Thoracic aorta endothelial cell (primary cell): ENCODE measurements at places on chromosomes 2 and 18. TPM values are rescaled to one million over a fixed set of nuclear protein-coding genes. Genes with fewer than 3 reads are reported as not detected.

The PROM2 gene
- total RNA-seq, result under 0.01 and 0.29 TPM in 2 replicates

The CD207 gene
- not detected in 2 replicates for total RNA-seq

The FBXO15 gene
- total RNA-seq, result 0.53 TPM in 1 of 2 replicates, not detected in the other

The ERBB4 gene
- total RNA-seq, result 0.13 and 0.14 TPM in 2 replicates

The IL1F10 gene
- not detected in 2 replicates for total RNA-seq

The MTCL1 gene
- total RNA-seq, result 13.2 and 27.1 TPM in 2 replicates

The INHA gene
- not detected in 2 replicates for total RNA-seq

The CYRIA gene
- 46.5 and 47.6 TPM in 2 replicates for total RNA-seq
